ENCODE measurements at places on chromosomes 2 and 18.
A peak's percentile ranks its signal among the peaks of the same experiment; 100 is the strongest.

DNA sequence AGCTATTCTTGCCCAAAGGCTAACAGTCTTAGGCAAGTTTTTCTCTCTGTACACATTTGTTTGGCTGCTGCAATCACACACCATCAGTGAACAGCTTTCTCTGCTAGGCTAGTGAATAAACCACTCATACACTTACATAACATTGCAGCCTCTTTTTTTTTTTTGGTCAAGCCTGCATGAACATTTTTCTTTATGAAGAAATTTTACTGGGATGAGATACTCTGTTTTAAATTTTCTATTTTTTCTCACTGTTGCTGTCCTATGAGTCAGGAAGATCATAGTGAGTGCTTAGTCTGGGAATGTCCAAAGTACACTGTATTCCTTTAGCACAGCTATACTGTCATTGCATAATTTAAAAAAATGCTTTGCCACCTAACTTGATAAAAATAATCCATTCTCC is 58.5 kb downstream of the ROCK1 start:
- no peak for DNase-seq

DNA sequence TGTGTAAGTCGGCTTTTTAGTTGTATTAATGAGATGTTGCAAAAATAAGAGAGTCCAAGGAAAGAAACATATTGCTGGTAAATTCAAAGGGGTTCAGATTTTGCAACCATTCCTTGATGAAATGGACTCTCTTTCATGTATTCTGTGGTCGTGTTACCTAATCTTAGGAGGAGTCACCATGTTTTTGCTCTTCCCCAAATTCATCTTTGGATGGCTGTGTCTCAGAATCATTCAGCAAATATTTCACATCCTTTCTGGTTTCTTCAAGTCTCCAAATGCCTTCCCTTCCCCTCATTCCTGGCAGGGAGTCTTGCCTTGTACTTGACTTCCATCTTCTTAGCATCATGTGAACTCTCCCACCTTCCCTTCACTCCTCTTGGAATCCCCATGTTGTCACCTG is 66.1 kb downstream of the PTPRM start:
- DNase-seq, result no peak

- no peak for DNase-seq
Measured at GRCh38 chr18:77461062-77461688, 211.5 kb downstream of the GALR1 start.

- no peak for DNase-seq
Measured at GRCh38 chr2:68110102-68110501, 47.3 kb upstream of the C1D start.

GRCh38 chr2:237798236-237799059 is at the start of gene RBM44:
TSS of gene RBM44 (plus strand) at chr2:237798779. CDS start at chr2:237813610, 14,831 bp downstream.
- no peak for DNase-seq

DNA sequence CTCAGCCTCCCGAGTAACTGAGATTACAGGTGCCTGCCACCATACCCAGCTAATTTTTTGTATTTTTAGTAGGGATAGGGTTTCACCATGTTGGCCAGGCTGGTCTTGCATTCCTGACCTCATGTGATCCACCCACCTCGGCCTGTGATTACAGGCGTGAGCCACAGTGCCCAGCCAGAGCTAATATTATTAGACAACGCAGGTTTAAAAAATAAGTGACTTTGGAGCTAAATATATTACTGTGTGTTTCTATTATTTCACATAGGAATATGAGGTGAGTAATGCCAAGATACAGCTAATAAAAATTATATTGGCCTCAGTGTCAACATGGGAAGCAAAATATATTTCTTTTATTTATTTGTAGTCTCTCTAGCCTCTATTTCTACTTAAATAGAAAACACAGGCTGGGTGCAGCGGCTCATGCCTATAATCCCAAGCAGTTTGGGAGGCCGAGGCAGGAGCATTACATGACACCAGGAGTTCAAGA is 120.2 kb downstream of the C2orf74 start:
- no peak for DNase-seq

DNA sequence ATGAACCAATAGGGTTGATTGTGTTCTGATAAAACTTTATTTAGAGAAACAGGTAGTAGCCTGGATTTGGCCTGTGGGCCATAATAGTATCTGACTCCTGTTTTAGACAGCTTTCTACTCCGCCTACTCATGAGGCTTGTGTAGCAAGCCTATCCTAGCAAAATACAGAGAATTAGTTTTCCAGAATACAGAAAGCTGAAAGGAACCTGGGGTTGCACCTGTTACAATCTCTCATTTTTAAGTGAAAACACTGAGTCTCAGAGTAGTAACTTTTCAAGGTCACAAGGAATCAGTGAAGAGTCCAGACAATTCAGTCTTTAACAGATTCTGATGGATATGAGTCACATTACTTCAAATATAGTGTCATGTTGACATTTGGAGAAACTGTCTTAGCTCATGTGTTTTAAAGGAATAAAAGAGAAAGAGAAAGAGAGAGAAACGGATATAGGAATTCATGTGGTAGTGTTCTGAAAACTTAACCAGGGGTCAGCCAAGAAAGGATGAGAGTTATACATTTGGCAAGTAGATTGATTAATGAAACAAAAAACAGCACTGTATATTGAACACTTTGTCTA is 17.0 kb downstream of the ARHGAP28 start:
- no peak for DNase-seq

DNA sequence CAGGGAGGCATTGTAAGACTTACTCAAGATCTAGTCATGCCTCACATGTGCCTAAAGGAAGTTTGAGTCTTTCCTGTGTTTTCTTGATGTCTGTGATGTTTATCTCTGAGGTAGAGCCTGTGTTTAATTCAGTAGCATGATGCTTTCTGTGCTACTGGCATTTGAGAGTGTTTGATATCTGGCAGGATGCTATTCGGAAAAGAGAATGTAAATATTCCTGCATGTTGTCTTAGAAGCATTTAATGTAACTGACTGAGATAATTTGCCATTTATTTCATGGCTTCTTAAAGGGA is 58.8 kb downstream of the GREB1L start:
- DNase-seq, result no peak

- no peak for DNase-seq
Measured at GRCh38 chr2:182616471-182617393, 99.3 kb upstream of the DNAJC10 start.

DNA sequence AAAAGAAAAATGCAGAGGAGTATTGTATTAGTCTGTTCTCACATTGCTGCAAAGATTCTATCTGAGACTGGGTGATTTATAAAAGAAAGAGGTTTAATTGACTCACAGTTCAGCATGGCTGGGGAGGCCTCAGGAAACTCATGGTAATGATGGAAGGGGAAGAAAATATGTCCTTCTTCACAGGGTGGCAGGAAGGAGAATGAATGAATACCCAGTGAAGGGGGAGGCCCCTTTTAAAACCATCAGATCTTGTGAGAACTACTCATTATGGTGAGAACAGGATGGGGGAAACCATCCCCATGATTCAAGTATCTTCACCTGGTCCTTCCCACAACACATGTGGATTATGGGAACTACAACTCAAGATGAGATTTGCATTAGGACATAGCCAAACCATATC is 9.1 kb upstream of the PLCL1 start:
- no peak for DNase-seq

DNA sequence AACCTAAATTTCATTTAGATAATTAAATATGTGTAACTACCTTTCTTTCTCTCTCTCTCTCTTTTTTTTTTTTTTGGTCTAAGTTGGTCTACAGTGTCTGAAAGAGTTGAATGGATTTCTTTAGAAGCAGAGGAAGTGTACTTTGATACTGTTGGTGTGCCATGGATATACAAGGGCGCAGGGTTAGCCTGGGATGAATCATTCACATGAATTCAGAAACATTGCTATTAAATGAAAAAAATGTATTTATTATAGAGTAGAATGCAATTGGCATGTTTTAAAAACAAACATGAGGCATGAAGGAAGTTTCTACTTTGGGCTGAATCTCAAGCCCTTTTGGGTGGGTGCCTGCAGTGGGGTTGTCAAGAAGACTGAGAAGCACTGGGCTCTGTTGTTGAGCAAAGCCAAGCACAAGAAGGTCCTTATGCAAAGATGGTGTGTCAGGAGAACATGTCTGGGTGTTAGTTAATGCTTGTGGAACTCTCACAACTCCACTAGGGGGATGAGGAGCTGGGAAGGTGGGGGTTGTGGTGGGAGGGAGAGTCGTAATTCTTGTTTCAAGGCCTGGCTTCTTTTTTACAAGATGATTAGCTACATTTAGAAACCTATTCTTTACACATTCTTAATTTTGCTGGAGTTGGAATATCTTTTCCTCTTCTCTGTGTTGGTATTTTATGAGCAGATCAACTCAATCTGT is 57.9 kb downstream of the LYPD6 start:
- DNase-seq, result no peak

- no peak for DNase-seq
Measured at GRCh38 chr2:108983610-108984009, 5.4 kb downstream of the EDAR start.

- DNase-seq, result no peak
Measured at GRCh38 chr2:124018890-124019289, 6.2 kb upstream of the CNTNAP5 start.

DNA sequence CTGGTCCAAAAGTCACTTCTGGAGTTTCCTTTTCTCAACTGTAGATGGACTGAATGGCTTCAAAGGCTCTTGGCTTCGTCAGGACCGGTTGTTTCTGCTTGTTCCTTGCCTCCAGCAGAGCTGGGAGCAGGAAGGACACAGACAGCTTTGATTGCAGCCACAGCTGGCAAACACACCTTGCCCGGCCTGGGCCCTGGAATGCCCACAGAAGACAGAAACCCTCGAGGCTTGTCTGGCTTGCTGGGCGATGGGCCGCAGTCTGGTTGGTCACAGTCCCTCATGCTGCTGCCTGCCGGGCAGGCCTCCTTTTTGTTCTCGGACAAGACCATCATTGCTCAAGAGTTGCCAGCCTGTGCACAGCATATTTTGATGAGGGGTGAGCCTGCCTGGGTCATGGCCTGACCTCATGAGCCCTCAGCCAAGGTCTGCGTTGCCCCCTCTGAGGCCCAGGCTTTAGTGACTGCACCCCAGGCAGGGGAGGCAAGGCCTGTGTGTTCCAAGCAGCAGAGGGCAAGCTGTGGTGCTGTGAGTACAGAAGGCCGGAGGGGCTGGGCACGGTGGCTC is 37.8 kb downstream of the ATP6V1C2 start:
- DNase-seq, result no peak

GRCh38 chr18:78527984-78528383 is 451.6 kb upstream of the SALL3 start:
- DNase-seq, result no peak

GRCh38 chr2:143936848-143937722 is 582.8 kb downstream of the ZEB2 start:
- peak; percentile 25 for DNase-seq

- no peak for DNase-seq
Measured at GRCh38 chr18:62754026-62754425, 38.7 kb downstream of the PHLPP1 start.

GRCh38 chr2:76120176-76120575 is 409.5 kb upstream of the GCFC2 start:
- no peak for DNase-seq

GRCh38 chr18:37501136-37501535 is 64.5 kb downstream of the CELF4 start:
- no peak for DNase-seq

GRCh38 chr2:857937-858336 is 92.7 kb upstream of the SNTG2 start:
- no peak for DNase-seq
